ENCODE measurements at places on chromosomes 6 and 20. TPM values are rescaled to one million over a fixed set of nuclear protein-coding genes. Genes with fewer than 3 reads are reported as not detected.

WFDC5 gene
- total RNA-seq, result not detected

LTB gene
- not detected for total RNA-seq

STMND1 gene
- not detected for total RNA-seq

PPP1R14C gene
- not detected for total RNA-seq

HLA-DOA gene
- total RNA-seq, result 9.8 TPM

ZFP57 gene
- total RNA-seq, result not detected

PPP1R16B gene
- 2.1 TPM for total RNA-seq

PDE7B gene
- total RNA-seq, result 15.5 TPM

TBX18 gene
- 50.2 TPM for total RNA-seq

KCNK16 gene
- total RNA-seq, result not detected

NKX2-4 gene
- total RNA-seq, result not detected

SLC44A4 gene
- total RNA-seq, result 0.84 TPM

MUC21 gene
- not detected for total RNA-seq

PKIB gene
- total RNA-seq, result 2.0 TPM

LGSN gene
- not detected for total RNA-seq

IRF4 gene
- total RNA-seq, result 0.22 TPM

TRAPPC3L gene
- total RNA-seq, result not detected

GLP1R gene
- 2.0 TPM for total RNA-seq

GNAS-AS1 gene
- total RNA-seq, result 0.59 TPM

RNF217 gene
- total RNA-seq, result 40.2 TPM

UBE3D gene
- 6.3 TPM for total RNA-seq

IMPG1 gene
- not detected for total RNA-seq

LINC00237 gene
- total RNA-seq, result not detected

TCP11 gene
- not detected for total RNA-seq

FAM83B gene
- not detected for total RNA-seq

C6orf52 gene
- total RNA-seq, result not detected

IL17F gene
- total RNA-seq, result not detected

KIF25 gene
- not detected for total RNA-seq

DDRGK1 gene
- total RNA-seq, result 78.7 TPM

MOG gene
- total RNA-seq, result not detected

SCUBE3 gene
- 0.59 TPM for total RNA-seq

UBE2C gene
- 6.9 TPM for total RNA-seq

LIME1 gene
- 51.9 TPM for total RNA-seq

PGM3 gene
- total RNA-seq, result 26.2 TPM

B3GALT4 gene
- 18.0 TPM for total RNA-seq

PRDM13 gene
- total RNA-seq, result not detected

IL20RA gene
- 0.60 TPM for total RNA-seq

FOXQ1 gene
- total RNA-seq, result 0.59 TPM

NHSL1 gene
- 17.3 TPM for total RNA-seq

NKX2-2 gene
- total RNA-seq, result not detected

FUT9 gene
- not detected for total RNA-seq

CGAS gene
- total RNA-seq, result 6.9 TPM

PRKN gene
- 6.5 TPM for total RNA-seq

NOTCH4 gene
- total RNA-seq, result 26.0 TPM

LRRC1 gene
- total RNA-seq, result 33.2 TPM

AIF1 gene
- 66.3 TPM for total RNA-seq

ZNF76 gene
- total RNA-seq, result 41.6 TPM

XKR7 gene
- total RNA-seq, result not detected

FRS3 gene
- total RNA-seq, result 4.8 TPM

OTOR gene
- not detected for total RNA-seq

CLIC5 gene
- 6.6 TPM for total RNA-seq

SLC17A9 gene
- total RNA-seq, result 4.0 TPM

SMPDL3A gene
- 11.1 TPM for total RNA-seq

C6orf58 gene
- not detected for total RNA-seq

SLC13A3 gene
- 8.5 TPM for total RNA-seq

ZNF133 gene
- 26.4 TPM for total RNA-seq

Measured in tibial nerve (tissue), 4 donors.